ENCODE measurements at places on chromosomes 11 and 22.

GRCh38 chr11:10623797-10624761 is 55.6 kb upstream of the LYVE1 start:
- DNase-seq: peak; percentile 80

- no peak for DNase-seq
Observed at GRCh38 chr11:96948066-96948465, 558.3 kb downstream of the JRKL start.

DNA sequence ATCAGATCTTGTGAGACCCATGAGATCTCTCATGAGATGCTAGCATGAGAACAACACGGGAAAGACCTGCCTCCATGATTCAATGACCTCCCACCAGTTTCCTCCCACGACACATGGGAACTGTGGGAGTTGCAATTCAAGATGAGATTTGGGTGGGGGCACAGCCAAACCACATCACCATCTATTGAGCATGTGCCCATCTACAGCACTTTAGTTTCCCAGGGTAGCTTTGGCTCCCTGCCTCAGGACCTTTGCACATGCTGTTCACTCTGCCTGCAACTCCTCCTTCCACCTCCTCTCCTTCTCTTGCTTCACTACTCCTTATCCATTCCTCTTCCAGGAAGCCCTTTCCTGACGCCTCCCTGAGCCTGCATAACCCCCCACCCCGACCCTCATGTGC is 17.2 kb downstream of the GRIK4 start:
- DNase-seq: peak; percentile 22

GRCh38 chr22:44341431-44342346 is 28.9 kb upstream of the SHISAL1 start:
- DNase-seq: no peak

DNA sequence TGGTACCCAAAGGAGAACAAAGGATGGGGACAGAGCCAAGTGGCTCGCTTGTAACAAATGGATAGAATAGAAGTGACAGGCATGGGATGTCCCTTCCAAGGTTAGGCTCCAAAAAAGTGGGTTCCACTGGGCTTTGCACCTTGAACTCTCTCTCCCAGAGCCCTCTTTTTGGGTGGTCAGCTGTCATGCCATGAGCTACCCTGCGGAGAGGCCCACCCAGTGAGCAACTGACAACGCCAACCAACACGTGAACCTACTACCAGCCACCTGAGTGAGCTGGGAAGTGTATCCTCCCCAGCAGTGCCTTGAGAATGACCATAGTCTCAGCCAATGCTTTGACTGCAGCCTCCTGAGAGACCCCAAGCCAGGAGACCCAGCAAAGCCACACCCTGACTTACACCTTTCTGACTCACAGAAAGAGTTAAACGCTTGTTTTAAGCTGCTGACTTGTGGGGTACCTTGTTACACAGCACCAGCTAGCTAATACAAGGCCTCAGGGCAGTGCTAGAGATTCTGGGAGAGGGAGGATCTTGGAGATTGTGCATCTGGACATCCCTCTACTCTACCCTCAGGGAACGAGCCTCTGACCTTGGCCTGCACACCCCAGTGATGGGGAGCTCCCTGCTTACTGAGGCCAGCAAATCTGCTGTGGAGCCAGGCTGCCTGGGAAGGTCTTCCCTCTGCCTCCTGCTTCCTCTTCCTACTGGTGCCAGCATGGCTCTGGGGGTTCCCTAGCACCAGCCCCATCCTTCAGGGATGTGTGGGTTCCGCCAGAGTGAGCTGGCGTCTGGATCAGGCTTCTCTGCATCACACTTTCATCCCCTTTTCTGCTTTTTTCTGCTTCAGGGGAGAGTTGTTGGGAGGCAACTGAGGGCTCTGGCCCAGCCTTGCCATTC is 29.1 kb upstream of the RFPL3 start:
- DNase-seq: peak; percentile 28

GRCh38 chr11:131822506-131822905 is 452.1 kb downstream of the NTM start:
- no peak for DNase-seq

Measured in posterior vena cava (tissue), 2 donors.